Left kidney (tissue), 8 donors: ENCODE measurements at places on chromosomes 11 and 22.

GRCh38 chr11:74429205-74429604 lies 31.0 kb upstream of the PGM2L1 start:
- DNase-seq, result no peak

GRCh38 chr11:117932426-117932825 lies 3.2 kb upstream of the TMPRSS13 start:
- DNase-seq, result no peak

DNA sequence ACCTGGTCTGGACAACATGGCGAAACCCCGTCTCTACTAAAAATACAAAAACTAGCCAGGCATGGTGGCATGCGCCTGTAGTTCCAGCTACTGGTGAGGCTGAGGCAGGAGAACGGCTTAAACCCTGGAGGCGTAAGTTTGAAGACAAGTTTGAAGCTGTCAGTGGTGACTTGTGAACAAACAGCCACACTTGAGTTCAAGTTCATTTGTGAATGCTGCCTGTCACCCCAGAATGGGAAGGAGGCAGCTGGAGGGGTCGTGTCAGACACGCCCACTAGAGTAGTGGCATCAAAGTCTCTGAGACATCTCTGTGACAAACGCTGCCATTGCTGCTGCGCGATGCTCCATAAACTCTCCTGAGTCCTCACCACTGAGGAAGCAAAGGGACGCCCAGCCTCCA lies 74.2 kb downstream of the DGCR2 start:
- no peak for DNase-seq

DNA sequence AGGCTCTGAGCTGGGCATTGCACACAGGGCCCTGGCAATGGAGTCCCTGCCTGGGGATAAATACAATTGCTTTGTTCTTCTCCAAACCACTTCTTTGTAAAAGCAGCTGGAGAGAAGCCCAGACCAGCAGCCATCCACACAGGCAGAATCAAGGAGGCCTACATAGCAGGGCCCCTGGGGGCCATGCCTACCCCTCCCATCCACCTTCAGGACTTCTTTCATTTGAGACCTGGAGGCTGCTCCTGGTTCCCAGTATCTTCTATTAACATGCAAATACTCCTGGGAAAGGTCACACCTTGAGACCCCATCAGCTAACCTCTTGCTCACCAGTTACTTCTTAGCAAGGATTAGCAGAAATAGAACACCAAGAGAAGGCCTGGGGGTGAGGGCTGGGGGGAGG lies 511.1 kb downstream of the SOX6 start:
- DNase-seq, result no peak

DNA sequence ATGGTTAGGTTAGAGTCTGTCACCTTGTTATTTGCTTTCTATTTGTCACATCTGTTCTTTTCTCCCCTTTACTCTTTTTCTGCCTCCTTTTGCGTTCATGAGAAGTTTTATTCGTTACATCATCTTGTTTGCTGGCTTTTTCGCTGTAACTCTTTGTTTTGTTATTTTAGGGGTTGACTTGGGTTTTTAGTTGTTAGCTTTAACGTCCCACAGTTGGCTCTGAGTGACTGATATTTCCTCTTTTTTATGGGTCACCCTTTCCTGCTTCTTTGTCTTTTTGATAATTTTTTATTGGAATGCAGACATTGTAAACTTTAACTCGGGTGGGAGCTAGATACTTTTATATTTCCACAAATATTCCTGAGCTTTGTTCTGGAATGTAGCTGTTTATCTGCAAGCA lies 13.3 kb upstream of the TNNT3 start:
- no peak for DNase-seq
